ENCODE measurements at places on chromosomes 11 and 22. TPM values are rescaled to one million over a fixed set of nuclear protein-coding genes. Genes with fewer than 3 reads are reported as not detected.

DNA sequence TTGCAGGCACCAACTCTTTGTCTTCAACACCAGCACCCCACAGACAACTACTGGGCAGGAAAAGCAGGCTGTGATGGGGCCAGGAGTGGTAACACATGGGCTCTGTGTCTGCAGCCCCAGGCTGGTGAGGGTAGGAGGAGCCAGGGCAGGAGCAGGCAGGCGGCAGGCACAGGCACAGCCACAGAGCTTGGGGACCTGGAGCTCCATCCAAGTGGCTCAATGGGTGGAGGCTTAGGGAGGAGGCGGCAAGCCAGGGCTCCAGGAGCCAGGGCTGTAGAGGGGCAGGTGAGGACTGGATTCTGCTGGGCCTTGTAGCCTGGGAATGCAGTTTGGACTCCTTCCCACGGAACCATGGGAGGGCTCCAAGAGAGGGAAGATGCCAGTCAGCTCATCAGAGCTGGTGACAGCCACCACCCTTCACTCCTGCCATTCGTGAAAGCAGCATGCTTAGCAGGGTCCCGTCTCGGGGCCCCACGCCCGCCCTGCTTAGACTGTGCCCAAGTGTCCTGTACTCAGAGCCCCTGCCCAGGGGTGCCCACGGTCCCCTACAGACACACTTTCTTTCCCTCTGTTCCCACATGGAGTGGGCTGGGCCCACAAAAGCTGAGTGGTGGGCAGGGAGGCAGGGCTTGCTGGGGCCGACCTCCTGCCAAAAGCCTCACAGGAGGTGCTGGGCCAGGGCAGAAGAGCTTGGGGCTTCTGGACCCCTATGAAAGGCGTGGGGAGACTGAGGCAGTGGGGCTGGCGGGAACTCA lies 12.4 kb downstream of the TTC38 start:
- H3K4me1 ChIP-seq, result peaks cover 32% of the 10 kb centered on the region
- no peak for DNase-seq
- H3K4me3 ChIP-seq, result no peak overlapping the region
- H3K27me3 ChIP-seq, result no peaks in the 10 kb centered on the region

Gene FXYD2
- total RNA-seq, result 8.0 TPM

Gene PIH1D2
- total RNA-seq, result 0.38 TPM

Gene TSPAN18
- 0.60 TPM for total RNA-seq

- peak; percentile 68 for DNase-seq
- H3K27ac ChIP-seq, result peak overlapping the region; percentile 49
- H3K27me3 ChIP-seq, result no peaks in the 10 kb centered on the region
- H3K4me1 ChIP-seq, result peaks cover 38% of the 10 kb centered on the region
- H3K36me3 ChIP-seq, result no peaks in the 10 kb centered on the region
These were observed 429 bp downstream of the VEGFB start for GRCh38 chr11:64234647-64235379.

Gene CEP126
- total RNA-seq, result 1.6 TPM

Gene SLC5A1
- total RNA-seq, result not detected

DNA sequence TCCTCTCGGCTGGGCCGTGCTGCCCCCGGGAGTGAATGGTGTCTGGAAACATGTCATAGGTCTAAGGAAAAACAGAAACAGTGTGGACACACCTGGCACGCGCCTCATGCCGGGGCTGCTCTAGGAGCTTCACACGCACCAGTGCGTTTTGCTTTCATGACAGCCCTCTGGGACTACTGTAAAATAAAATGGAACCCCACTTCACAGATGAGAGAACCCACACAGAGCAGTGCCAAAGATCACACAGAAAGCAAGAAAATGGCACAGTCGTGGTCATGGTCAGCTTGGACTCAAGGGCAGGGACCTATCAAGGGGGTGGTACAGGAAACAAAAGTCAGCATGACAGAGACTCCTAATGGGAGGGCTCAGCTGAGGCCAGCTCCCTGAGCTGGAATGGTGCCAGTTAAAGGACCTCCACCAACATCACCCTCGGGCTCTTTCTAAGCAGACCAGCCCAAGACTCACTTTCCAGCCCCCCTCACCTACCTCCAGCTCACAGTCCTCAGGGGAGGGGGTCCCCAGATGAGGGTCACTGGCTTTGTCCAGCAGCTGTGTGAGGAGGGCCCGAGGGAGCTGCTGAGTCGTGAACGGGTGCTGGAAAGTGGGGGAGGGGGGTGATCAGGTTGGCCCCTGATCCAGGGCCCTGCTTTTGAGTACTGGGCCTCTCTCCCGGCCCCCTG lies 3.3 kb downstream of the MAP4K2 start:
- H3K4me1 ChIP-seq, result peaks cover 28% of the 10 kb centered on the region
- no peaks in the 10 kb centered on the region for H3K27me3 ChIP-seq
- no peak overlapping the region for H3K27ac ChIP-seq
- no peak overlapping the region for H3K4me3 ChIP-seq
- H3K36me3 ChIP-seq, result peaks cover 10% of the 10 kb centered on the region
- DNase-seq, result no peak

Gene MUC5AC
- not detected for total RNA-seq

GRCh38 chr11:58621586-58622262 lies 741 bp upstream of the CNTF start:
- H3K27me3 ChIP-seq, result no peaks in the 10 kb centered on the region
- H3K4me1 ChIP-seq, result no peaks in the 10 kb centered on the region

Gene GAB4
- not detected for total RNA-seq

Gene OR2AG1
- not detected for total RNA-seq
